ENCODE measurements at places on chromosomes 3 and 15.

- DNase-seq = no peak
These were observed 31.7 kb downstream of the HMCES start for GRCh38 chr3:129310111-129311011.

DNA sequence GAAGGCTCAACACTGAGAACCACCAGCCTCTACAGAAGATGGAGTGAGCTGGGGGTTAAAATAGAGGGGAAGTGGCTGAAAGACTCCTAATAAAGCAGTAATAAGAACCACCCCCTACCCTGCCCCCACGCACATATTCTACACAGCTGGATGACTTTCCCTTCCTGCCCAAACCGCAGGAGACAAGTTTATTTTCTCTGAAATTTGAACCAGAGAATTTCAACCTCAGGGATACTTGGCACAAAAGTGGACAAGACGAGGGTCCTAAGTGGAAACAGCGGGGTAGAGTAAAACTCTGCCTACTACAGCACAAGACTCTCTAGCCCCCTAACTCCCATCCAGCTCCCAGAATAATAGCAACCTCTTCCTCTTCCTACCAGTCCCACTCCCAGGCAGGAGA, 28.4 kb downstream of the USF3 start:
- no peak for DNase-seq

DNA sequence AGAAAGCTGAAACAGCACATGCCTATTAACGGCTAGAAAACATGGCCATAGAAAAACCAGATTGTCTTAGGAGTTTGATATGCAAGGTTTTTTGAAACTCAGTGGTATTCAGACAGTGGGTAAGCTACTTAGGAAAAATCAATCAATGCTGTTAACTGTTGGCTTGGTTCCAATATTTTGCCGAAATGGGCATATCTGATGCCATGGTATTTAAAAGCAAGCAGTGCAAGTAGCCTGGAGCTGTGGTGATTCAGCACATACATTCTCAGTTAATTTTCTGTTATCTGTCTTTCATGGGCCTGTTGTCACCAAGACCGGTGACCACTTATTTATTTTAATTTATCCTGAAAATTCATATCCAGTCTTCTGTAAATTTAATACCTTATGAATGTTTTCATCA, 17.3 kb upstream of the SUCNR1 start:
- no peak for DNase-seq

- DNase-seq = no peak
These were observed 119.4 kb downstream of the LIPC start for GRCh38 chr15:58551084-58551763.

- no peak for DNase-seq
These were observed 15.3 kb downstream of the NR2F2 start for GRCh38 chr15:96345560-96346399.

DNA sequence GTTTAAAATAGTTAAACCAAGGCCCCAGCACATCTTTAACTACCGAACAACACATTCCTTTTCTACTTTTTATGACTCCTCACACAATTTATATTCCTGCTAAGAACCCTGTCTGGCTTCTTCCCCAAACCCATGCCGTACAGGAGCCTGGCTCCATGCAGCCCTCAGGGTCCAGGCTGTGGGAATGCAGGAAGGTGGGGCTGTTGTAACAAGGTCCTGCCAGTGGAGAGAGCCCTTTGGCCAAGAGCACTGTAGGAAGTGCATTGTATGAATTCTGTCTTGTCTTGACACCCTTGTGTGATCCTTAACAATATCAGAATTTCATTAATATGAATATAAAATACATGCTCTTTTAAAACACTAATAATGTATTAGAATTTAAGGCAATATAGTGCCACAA, 563.8 kb downstream of the TBL1XR1 start:
- DNase-seq = no peak
